H9 (cell line): ENCODE measurements at places on chromosomes 7 and 10.
A peak's percentile ranks its signal among the peaks of the same experiment; 100 is the strongest.

DNA sequence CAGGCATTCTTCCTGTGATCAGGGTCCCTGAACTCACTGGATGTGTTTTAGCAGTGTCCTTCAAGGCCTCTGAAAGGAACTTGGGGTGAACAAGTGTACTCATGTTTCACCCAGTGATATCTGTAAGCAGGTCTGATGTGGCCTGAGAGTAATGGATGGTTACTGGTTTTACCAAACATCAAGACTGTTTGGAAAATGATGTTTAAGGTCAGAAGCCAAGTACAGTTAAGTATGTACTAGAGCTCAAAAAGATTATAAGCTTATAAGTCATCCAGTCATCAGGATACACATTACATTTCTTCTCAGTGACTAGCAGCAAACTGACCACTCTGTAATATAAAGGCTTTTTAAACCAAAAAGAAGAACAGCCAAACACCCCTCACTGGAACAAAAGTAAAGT lies 79.8 kb upstream of the PTN start:
- no peak for DNase-seq

- DNase-seq, result no peak
These were observed 39.3 kb downstream of the MALSU1 start for GRCh38 chr7:23338439-23338838.

DNA sequence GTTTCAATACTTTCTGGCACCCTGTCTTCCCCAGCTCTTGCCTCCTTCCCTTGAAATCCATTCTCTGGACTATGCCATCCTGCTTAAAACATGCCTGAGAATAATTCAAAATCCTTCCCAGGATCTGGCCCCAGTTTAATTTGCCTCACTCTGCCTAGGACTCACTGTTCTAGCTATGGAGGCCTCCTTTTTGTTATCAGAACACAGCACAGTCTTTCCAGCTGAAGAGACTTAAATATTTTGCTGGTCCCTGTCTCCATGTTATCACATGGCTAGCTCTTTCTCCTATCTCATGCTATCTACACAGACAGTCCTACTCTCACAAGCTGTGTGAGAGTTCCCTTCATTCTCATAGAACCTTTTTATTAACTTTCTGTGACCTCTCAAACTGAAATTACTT lies 194.8 kb downstream of the RNLS start:
- DNase-seq, result no peak

DNA sequence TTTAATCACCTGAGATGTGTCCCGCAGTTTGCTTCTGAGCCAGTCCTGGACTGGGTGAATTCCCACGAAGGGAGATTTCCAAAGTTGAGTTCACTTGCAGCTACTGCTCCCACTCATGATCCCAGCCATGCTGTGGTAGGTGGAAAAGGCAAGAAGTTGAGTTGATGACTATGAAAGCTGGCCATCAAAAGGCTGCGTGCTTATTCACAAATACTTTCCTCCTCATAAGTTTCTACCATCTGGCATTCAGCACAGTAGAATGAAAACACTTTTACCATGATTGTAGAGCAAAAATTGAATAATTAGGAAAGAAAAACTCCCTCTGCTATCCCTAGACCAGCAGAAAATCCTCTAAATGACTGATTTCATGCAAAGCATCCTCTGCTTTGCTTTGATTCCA lies 281.8 kb downstream of the INHBA start:
- DNase-seq, result no peak

DNA sequence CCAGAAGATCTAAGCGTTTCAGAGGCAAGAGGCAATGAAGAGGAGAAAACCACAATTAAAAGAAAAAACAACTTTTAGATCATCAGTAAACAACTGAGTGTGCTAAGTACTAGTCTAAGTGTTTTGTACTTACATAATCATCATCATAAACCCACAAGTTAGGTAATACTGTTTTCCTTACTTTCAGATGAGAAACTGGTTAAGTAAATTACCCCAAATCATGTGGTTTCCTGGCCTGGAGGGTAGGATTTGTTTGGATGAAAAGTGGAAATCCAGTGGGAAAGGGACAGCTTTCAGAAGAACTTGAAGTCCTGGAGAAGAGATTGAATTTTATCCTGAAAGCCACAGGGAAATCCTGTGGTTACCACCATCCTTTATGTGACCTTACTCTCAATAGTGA lies 463.3 kb downstream of the LRMDA start:
- DNase-seq, result no peak

GRCh38 chr7:130908345-130909160 lies 174.5 kb upstream of the KLF14 start:
- DNase-seq, result no peak

DNA sequence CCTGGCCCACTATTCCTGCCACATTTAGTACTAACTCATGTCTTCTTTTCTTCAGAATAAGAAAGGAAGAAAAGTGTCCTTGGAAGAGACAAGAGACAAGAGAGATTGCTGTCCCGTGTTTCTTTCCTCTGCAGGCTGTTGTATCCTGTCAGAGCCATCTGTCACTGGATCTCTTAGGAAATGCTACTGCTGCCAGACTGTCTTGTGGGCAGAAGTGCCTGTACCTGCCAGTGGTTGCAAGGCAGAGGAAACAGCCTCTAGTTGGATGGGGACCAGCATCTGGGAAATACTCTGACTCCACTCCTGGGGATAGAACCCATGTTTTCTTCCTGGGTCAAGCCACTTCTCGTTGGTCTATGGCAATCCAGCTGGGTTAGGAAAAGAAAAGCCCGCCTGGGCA lies 16.7 kb upstream of the MAP3K8 start:
- DNase-seq, result no peak

DNA sequence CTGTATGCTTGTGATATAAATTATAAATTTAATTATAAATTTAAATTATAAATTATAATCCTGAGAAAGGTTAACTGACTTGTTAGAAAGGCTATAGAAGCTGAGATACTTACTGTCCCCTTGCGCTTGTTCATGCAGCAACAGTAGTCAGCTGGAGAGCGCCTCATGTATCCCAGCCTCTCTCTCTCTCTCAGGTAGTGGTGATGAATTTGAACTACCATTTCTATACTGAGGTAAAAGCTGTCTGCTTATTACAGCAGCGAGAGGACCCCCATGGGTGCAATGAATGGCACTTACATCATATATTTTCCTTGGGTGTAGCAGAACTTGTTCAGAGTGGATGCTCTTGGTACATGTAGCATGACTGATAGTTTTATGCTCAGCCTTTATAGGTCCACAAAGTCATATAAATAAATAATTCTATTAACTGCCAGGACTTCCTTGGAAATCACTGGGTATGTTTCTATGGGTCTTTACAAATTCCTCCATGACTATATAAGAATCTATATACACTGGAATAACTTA lies 1308.7 kb downstream of the REEP3 start:
- DNase-seq, result no peak

- DNase-seq, result no peak
These were observed 73.2 kb upstream of the DGKI start for GRCh38 chr7:137919987-137920386.

DNA sequence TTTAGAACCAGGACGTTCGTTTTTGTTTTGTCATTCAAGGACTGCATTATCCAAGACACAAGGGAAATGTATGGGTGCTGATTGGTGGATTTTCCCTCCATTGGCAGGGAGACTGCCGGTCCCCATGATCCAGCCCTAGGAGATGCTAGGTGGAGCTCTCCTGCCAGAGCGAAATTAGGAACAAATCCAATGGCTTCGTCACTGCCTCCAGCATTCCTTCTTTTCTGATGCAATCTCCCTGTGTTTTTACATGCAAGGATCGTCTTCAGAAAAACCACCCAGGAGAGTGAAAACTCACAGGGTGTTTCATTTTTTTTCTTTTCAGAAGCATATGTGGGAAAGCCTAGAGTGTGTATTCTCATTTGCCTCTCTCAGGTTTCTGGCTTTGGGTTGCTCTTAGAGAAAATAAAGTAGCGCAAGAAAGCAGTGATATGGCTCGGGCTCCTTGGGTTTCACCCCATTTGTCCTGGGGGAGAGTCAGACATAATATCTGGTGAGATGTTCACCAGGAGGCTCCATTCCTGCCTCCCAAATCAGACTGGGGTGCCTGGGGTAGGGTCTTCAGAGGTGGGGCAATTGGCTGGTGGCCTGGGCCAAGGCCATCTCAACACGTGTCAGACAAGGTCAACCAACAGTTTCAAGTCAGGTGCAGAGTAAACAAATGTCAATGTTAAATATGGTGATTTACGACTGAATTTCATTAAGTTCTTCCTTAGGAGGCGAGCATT lies 450.9 kb upstream of the MKI67 start:
- no peak for DNase-seq

- DNase-seq, result peak; percentile 3
These were observed 10.0 kb downstream of the BTBD16 start for GRCh38 chr10:122281018-122281626.

DNA sequence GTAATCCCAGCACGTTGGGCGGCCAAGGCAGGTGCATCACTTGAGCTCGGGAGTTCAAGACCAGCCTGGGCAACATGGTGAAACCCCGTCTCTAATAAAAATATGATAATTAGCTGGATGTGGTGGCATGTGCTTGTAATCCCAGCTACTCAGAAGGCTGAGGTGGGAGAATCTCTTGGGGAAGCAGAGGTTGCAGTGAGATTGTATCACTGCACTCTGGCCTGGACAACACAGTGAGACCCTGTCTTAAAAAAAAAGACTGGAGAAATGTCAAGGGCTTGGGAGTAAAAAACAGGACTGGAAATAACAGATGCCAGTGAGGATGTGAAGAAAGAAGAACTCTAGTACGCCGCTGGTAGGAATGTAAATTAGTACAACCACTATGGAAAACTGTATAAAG lies 16.7 kb upstream of the NUP205 start:
- DNase-seq, result no peak

DNA sequence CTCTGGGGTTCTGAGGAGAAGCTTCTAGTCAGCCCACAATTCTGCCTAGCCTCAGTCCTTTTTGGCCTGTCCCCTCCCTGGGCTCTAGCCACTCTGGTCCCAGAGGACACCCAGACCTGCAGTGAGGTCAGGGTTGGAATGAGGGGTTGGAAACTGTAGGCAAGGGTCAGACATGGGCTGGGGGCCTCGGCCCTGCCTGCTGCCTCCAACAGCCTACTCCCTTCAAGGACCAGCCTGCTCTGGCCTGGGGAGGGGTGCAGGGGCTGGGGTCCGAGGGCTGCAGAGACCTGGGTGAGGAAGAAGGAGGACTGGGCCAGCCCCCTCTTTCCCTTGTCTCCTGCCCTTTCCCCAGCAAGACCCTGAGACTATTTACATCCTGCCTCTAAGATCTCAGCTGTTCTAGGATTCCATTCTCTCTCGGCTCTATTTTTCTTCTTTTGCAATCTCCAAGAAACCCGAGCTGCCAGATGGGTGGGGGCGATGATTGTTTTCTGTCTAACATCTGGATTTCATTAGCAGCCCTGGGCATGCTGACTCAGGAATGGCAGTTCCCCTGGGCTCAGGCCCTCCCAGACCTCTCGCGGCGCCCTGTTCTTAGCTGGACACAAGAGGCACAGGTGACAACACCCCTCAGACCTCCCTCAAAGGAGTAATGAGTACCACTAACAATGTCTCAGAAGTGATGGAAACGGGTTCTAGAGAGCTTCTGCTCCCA lies 23.1 kb downstream of the ZCCHC24 start:
- no peak for DNase-seq

DNA sequence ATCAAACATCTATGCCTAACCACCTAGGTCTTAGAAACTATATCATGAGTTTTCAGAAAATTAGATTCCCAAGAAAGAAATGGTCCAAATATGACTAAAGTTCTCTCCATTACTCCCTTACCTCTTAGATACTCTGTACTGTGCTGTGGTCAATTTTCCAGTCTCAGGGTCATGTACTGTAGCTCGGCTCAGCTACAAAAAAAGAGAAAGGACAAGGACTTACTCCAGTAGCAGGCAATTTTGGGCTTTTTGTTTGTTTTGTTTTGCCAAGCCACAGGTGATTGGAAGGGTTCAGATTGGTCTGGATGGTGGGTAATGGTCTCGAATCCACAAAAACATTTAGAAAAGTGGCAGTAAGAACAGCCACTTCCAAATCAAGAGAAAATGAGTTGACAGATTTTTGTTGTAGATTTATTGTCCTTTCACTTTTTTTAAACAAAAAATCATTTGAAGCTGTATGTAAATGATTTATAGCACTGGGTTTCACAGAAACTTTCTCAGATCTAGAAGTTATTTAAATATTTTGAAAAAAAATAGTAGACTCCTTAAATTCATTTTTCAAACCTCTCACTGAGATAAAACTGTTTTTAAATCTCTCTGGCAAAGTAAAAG lies 52.8 kb downstream of the P4HA1 start:
- no peak for DNase-seq

DNA sequence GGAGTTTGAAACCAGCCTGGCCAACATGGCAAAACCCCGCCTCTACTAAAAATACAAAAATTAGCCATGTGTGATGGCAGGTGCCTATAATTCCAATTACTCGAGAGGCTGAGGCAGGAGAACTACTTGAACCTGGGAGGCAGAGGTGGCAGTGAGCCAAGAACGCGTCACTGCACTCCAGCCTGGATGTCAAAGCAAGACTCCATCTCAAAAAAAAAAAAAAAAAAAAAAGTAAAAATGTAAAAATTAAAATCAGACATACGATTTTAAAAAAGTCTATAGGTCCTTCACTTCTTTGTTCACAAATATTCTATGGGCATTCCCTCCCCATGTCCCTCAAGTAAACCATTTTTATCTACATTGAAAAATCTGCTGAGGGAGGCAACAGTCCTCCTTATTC lies 34.9 kb upstream of the TLL2 start:
- DNase-seq, result no peak

DNA sequence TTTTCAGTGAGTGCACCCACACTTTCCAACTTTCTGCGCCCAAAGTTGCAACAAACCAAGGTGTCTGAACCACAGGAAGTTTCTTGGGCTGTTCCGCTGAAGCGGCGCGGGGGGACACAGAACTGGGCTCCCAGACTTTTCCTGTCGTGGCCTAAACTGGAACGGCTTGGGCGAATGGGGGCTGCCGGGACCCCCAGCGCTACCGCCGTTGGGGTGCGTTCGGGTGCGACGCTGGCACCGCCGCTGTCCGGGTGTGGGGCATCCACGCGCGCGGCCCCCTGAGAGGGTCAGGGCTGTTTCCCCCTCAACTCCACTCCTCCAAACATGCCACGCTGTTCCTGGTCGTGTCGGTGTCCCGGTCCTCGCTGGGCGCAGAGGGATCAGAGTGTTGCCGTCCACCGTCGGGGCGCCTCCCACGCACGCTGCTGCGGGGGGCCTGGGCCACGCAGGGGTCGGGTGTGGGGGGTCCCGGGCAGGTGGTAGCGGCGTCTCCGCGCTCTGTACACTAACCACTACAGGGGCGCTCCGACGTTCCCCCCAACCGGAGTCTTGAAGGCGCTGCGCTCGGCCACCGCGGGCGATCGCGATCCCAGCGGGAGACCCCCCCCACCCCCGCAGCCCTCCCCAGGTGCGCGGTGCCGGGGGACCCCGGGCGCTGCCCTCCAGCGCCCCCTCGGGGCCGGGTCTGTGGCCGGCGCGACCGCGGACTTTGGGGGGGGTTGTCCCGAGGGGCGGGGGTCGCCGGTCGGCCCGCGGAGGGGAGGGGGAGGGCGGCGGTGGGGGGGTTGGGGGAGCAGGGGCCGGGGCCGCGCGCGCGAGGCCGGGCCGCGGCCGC lies 2.2 kb upstream of the CUX1 start:
- peak; percentile 62 for DNase-seq

GRCh38 chr10:126015413-126015812 lies 119.0 kb downstream of the FANK1 start:
- no peak for DNase-seq

- no peak for DNase-seq
These were observed 46.9 kb downstream of the TMEM26 start for GRCh38 chr10:61406242-61406641.

GRCh38 chr10:78531088-78531487 lies 497.4 kb downstream of the RPS24 start:
- no peak for DNase-seq

GRCh38 chr7:73715648-73716317 lies 3.7 kb downstream of the STX1A start:
- DNase-seq, result no peak
